Sigmoid colon (tissue), 7 donors: ENCODE measurements at places on chromosomes 1 and 21. TPM values are rescaled to one million over a fixed set of nuclear protein-coding genes. Genes with fewer than 3 reads are reported as not detected.

DNA sequence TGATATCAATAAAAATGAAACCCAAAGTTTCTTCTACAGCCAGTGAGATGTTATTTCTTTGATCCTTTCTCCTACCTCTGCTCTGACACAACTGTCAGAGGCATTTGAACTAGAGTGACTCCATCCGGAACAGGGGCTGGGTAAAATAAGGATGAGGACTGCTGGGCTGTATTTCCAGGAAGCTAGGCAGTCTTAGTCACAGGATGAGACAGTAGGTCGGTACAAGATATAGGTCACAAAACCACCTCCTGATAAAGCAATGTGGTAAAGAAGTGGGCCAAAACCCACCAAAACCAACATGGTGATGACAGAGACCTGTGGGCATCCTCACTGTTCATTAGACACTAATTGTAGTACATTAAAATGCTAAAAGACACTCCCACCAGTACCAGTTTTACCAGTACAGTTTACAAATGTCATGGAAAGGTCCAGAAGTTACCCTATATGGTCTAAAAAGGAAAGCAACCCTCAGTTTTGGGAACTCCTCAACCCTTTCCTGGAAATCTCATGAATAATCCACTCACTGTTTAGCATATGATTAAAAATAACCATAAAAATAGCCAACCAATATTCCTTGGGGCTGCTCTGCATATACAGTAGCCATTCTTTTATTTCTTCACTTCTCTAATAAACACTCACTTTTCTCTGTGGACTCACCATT is 96.7 kb downstream of the GABPA start:
- DNase-seq, result no peak
- no peaks in the 10 kb centered on the region for H3K27me3 ChIP-seq
- H3K4me3 ChIP-seq, result no peak overlapping the region

DNA sequence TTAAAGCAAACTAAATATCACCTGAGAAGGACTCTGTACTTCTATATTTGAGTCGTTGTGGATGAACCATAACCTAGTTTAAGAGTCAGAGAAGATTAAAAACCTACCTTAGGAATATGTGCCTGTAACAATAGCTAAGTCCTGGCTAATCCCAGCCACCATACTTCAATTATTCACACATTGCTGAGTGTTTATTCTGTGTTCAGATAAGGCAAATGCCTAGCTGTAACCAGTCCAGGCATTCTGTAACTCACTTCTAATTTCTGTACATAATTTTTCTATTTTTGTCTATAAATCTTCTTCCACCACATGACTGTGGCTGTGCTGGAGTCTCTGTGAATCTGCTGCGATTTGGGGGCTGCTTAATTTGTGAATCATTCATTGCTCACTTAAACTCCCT is 441.9 kb upstream of the ADAMTS5 start:
- H3K36me3 ChIP-seq, result no peaks in the 10 kb centered on the region
- no peak overlapping the region for H3K4me3 ChIP-seq
- no peak overlapping the region for H3K27ac ChIP-seq
- peaks cover 10% of the 10 kb centered on the region for H3K4me1 ChIP-seq
- no peak for DNase-seq

DNA sequence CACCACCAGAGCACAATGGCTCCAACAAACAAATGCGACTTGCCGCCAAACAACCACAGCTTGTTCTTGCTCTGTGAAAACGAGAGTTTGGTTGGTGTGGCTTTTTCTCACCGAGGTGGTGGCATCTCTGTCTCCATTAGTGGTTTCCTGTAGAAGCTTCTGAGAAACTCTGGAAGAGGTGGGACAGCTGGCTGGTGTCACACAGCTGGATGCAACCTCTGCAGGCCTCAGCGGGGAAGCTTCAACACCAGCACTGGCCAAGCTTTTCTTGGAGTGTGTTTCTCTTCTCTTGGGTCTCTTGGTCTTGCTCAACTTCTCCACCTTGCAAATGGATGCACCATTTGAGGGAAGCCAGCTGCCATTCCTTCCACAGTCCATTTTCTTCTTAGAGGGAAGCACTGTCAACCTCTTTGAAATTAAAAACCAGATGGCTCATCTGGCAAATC is 124.8 kb downstream of the KCNN3 start:
- H3K4me1 ChIP-seq, result no peaks in the 10 kb centered on the region
- no peaks in the 10 kb centered on the region for H3K27me3 ChIP-seq
- H3K36me3 ChIP-seq, result no peaks in the 10 kb centered on the region
- no peak overlapping the region for H3K4me3 ChIP-seq

- H3K36me3 ChIP-seq, result no peaks in the 10 kb centered on the region
- no peaks in the 10 kb centered on the region for H3K27me3 ChIP-seq
- H3K4me3 ChIP-seq, result no peak overlapping the region
- no peak overlapping the region for H3K27ac ChIP-seq
- no peaks in the 10 kb centered on the region for H3K4me1 ChIP-seq
- no peak for DNase-seq
Observed at GRCh38 chr1:208584167-208584755, 340.1 kb upstream of the PLXNA2 start.

GRCh38 chr1:222464841-222465210 is 83.1 kb downstream of the HHIPL2 start:
- H3K27ac ChIP-seq, result peak overlapping the region; percentile 77
- no peaks in the 10 kb centered on the region for H3K27me3 ChIP-seq
- peak overlapping the region; percentile 48 for H3K4me3 ChIP-seq
- peaks cover 4% of the 10 kb centered on the region for H3K4me1 ChIP-seq

GRCh38 chr21:38496224-38496623 is 2.1 kb downstream of the ERG start:
- H3K36me3 ChIP-seq, result no peaks in the 10 kb centered on the region
- peak overlapping the region; percentile 64 for H3K27ac ChIP-seq
- no peak overlapping the region for H3K4me3 ChIP-seq
- no peak for DNase-seq
- no peaks in the 10 kb centered on the region for H3K27me3 ChIP-seq

DNA sequence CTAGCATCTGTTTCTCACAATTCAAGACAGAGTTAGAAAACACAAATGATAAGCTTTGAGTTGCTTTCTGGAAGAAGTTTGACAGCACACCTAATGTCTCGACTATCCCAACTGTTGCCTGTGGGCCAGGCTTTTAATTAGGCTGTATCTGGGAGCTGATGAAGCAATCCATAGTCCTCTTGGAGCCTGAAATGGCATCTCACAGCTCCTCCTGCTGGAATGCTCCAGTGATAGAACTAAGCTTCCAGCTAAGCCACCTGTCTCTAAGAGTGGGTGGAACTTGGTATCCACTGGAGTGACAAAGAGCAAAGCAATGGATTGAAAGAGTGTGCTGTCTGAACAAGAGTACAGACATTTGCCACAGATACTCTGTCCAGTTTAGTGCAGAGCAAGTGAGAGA is 605.3 kb upstream of the NR5A2 start:
- H3K36me3 ChIP-seq, result no peaks in the 10 kb centered on the region
- H3K4me3 ChIP-seq, result no peak overlapping the region
- H3K4me1 ChIP-seq, result peaks cover 7% of the 10 kb centered on the region

DNA sequence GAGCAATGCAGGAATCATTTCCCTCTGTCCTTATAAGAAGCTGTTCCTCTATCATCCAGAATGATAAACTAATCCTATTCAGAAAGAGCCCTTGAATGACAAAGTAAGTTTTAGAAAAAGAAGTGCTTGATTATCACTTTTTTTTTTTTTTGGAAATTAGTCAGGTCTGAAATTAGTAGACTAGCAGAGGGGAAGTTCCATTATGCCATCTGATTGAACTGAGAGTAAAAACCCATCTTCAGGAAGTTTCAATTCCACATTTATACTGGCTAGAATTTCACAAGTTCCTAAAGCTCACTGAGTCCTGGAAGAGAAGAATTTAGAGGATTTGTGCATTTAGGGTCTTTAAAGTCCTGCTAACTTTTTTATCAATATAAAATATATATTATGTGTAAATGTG is 128.8 kb upstream of the COA6 start:
- H3K4me3 ChIP-seq, result no peak overlapping the region
- H3K36me3 ChIP-seq, result no peaks in the 10 kb centered on the region
- no peak for DNase-seq
- no peaks in the 10 kb centered on the region for H3K27me3 ChIP-seq
- H3K27ac ChIP-seq, result no peak overlapping the region

DNA sequence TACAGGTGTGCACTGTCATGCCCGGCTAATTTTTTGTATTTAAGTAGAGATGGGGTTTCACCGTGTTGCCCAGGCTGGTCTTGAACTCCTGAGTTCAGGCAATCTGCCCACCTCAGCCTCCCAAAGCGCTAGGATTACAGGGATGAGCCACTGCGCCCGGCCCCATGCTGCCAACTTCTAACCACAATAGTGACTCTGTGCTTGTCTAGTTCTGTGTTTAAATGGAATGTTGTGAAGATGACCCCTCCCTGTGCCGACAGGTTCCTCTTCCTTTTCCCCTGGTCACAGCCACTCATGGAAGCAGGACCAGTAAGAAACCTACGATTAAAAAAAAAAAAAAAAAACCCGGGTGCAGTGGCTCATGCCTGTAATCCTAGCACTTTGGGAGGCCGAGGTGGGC is 4.7 kb downstream of the MAP1LC3C start:
- H3K4me3 ChIP-seq, result no peak overlapping the region
- H3K36me3 ChIP-seq, result no peaks in the 10 kb centered on the region
- no peak overlapping the region for H3K27ac ChIP-seq
- DNase-seq, result no peak
- H3K27me3 ChIP-seq, result no peaks in the 10 kb centered on the region

- no peaks in the 10 kb centered on the region for H3K27me3 ChIP-seq
- H3K4me3 ChIP-seq, result no peak overlapping the region
Observed at GRCh38 chr1:12604114-12604874, 13.7 kb downstream of the DHRS3 start.

Gene LCE2B
- not detected for polyA plus RNA-seq

DNA sequence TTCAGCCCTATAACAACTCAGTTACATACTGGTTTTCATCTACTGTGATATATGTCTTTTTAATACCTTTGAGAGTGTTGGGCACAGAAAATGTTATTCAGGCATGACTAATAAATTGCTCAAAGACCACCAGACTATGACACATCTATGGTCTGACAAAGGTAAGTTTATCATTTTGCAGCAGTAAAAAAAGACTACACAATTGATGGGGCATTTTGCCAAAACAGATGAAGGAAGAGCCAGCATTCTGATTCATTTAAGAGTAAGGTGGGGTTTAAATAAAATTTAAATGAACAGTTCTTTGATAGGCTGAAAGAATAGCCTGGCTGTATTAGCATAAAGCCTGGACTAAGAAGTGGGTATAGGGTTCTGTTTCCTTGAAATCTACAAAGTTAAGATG is 8.8 kb upstream of the RNPC3 start:
- H3K4me3 ChIP-seq, result no peak overlapping the region
- DNase-seq, result no peak
- no peaks in the 10 kb centered on the region for H3K36me3 ChIP-seq
- H3K4me1 ChIP-seq, result no peaks in the 10 kb centered on the region

DNA sequence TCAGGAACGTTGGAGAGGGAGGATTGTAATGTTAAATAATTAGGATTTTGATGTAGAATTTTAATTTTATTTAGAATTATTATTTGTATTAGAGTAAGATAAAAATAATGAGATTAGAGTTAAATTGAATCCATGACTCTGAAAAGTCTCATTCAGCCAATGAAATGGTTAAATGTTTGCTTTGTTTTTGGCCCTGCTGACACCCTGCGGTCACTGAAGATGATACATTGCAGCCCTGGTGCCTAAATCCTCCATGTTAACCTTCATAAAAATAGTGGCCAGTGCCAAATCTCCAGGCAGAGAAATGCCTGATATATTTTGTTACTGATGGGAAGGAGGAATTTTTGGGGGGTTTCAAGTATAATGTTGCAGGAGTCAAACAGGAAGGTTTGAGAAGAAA is 27.3 kb upstream of the RLF start:
- H3K36me3 ChIP-seq, result no peaks in the 10 kb centered on the region
- H3K27me3 ChIP-seq, result no peaks in the 10 kb centered on the region
- H3K27ac ChIP-seq, result no peak overlapping the region
- peaks cover 7% of the 10 kb centered on the region for H3K4me1 ChIP-seq
- no peak for DNase-seq
- no peak overlapping the region for H3K4me3 ChIP-seq

Gene KCNK1
- 22.8 TPM for polyA plus RNA-seq

DNA sequence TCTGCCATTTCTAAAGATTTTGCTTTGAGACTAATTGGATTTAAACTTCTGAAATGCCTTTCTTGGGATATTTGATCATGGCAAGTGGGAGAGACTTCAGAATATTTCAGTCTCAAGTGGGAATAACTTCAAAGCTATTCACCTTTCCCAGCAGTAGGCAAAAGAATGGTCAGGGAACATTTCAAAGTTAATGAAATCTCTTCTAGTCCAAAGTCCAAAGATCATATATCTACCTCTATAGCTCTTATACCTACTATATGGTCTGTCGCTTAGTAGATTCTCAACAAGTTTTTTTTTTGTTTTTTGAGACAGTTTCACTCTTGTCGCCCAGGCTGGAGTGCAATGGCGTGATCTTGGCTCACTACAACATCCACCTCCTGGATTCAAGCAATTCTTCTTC is 44.5 kb upstream of the PIGC start:
- no peaks in the 10 kb centered on the region for H3K4me1 ChIP-seq
- H3K36me3 ChIP-seq, result no peaks in the 10 kb centered on the region
- no peaks in the 10 kb centered on the region for H3K27me3 ChIP-seq
- no peak overlapping the region for H3K27ac ChIP-seq
- no peak overlapping the region for H3K4me3 ChIP-seq

Gene KLHDC9
- polyA plus RNA-seq, result 4.7 TPM

Gene LMX1A
- 0.46 TPM for polyA plus RNA-seq

Gene NPHP4
- 1.2 TPM for polyA plus RNA-seq

DNA sequence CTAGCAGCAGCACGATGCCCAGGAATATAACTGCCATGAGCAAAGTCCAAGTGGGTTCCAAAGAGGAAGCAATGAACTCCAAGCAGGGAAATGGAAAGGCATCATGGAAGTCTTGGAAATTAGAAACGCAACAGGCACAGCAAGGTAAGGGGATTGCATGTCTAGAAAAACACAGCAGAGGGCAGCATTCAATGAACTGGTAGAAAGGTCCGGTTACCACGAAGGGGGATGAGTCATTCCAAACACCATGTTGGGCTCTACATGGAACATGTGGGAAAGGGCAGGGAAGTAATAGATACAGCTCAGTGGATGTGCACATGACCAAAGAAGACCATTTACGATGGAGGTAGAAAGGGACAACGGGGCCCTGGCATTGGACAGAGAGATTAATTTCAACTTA is 36.4 kb downstream of the RXRG start:
- no peak overlapping the region for H3K4me3 ChIP-seq
- no peaks in the 10 kb centered on the region for H3K36me3 ChIP-seq
- no peak for DNase-seq
- H3K27ac ChIP-seq, result no peak overlapping the region

Gene RSPH1
- polyA plus RNA-seq, result 8.8 TPM

DNA sequence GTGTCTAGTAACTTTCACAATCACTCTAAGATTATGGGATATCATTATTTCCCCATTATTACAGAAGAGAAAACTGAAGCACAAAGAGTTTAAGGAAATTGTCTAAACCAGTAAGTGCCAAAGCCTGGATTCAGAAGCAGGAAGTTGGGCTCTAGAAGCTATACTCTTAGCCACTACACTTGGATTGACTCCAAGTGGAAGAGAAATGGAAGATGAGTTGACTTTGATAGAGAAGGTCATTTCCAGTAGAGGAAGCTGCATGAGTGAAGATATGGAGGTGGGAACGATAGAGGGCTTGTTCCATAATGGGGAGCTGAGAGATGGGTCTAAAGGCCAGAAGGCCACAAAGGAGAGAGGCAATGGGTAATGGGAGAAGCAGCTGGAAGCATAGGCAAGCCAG is 11.7 kb upstream of the TDRD10 start:
- no peaks in the 10 kb centered on the region for H3K4me1 ChIP-seq
- H3K4me3 ChIP-seq, result no peak overlapping the region
- DNase-seq, result no peak
